ENCODE measurements at places on chromosomes 3 and 15.

DNA sequence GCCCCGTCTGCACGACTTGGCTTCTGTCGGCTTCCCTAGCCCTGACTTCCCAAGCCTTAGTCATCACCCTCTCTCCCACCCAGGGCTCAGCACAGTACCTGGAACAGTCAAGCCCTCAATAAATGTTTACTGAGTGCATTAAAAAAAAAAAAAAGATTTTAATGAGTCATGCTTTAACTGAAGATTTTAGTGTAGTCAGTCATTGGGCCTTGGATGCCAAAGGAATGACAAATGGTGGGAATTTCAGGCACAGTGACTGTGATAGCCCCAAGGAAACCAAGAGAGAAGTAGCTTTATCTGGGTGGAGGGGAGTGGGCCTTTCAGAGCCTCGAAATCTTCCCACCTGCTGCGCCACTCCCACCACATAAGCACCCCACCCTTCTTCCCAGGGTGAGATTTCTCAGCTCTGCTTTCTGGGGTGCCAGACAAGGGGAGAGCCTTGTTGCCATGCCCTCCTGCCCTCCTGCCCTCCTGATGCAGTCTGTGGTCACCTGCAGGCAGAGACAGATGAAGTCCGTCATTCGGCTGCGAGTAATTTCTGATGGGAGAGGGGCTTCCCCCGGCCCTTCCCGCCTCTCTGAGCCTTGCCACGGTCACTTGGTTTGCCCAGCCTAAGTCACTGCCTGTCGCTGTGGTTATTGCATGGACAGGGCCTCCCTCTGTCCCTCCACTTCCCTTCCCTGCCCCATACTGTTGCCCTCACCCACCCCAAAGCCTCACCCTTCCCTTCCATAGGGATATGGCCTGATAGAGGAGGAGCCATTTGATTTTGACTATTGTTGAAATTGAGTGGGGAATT lies 41.8 kb downstream of the SMAD3 start:
- DNase-seq = peak; percentile 98

DNA sequence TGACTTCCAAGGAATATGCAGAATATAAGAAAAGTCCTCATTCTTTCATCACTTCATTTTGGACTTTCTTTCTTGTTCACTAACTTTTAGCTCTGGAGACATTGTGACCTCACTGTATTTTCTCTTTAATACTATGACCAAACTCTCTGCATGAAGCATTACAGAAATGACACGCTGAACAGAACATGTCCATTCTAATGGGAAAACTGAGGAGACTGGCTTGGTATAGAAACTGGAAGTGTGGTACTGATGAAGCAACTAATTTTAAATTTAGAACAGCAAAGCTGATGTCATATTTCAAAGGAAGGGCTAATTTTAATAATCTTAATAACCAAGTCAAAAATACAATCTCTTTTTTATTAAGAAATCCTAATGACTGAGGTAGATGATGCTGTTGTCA lies 4.7 kb downstream of the DPH3 start:
- no peak for DNase-seq

DNA sequence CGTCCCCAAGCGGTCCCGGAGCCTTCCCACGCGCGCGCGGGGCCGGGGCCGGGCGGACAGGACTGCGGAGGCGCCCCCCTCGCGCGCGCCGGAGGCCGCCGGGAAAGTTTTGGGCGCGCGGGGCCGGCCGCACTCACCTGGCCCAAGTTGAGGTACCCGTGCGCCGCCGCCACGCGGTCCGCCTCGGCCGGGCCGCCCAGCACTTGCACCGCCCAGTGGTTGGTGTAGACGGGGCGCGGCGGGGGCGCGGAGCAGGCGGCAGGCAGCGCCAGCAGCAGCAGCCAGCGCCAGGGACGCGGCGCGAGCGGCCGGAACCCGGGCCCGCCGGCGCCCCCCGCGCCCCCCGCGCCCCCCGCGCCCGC lies 289 bp downstream of the PCSK6 start:
- DNase-seq = peak; percentile 14

DNA sequence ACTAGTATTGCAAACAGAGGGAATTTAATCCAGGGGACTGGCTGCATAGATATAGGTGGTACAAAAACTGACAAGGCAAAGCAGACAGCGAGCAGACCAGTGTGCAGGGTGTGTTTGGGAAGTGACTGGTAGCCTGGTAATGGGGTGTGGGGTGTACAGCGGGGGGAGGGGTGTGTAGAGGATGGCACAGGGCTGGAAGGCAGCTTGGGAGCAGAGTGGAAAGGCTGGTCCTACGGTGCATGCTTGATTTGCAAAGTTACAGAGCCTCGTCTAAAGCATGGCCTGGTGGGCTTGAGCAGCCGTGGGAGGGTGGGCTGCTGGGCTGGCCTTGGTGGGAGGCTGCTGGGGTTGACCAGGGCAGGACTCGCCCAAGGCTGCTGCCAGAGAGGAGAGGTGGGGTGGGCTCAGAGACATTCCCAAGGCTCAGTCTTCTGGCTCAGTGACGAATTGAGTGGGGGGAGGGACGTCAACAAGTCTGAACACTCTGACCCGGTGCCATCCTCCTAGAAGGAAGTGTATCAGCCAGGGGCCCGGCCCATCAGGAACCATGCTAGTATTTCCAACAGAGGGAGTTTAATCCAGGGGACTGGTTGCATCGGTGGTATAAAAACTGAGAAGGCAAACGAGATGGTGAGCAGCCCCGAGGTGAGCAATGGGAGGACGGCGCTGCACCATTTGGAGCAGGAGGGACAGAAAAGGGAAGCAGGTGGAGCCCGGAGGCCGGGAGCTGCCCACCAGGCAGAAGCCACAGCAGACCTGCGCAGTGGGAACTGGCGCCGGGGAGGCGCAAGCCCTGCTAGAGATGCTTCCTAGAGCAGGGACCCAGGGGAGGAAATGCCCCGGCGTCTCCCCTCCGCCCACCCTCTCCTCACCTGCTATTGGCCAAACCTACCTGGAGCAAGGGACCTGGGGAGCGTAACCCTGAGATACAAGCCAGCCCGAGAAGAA lies 29.2 kb downstream of the CPN2 start:
- no peak for DNase-seq

- DNase-seq = no peak
Observed at GRCh38 chr15:100284191-100284590, 57.6 kb downstream of the ADAMTS17 start.

- DNase-seq = no peak
Observed at GRCh38 chr15:66986951-66987350, 78.5 kb upstream of the SMAD3 start.
